Hindlimb muscle (tissue), 1 donor: ENCODE measurements at places on chromosomes 5 and 9. TPM values are rescaled to one million over a fixed set of nuclear protein-coding genes. Genes with fewer than 3 reads are reported as not detected.

Gene ST6GALNAC6
- 70.5 TPM for polyA plus RNA-seq

Gene ABCA1
- polyA plus RNA-seq, result 6.4 TPM

Gene SNCAIP
- 5.7 TPM for polyA plus RNA-seq

Gene OLFML2A
- 175 TPM for polyA plus RNA-seq

Gene CCDC192
- polyA plus RNA-seq, result 0.88 TPM

Gene NIM1K
- polyA plus RNA-seq, result 0.70 TPM

Gene TMEM215
- 1.4 TPM for polyA plus RNA-seq

Gene FAM81B
- polyA plus RNA-seq, result 10.9 TPM

Gene IL13
- polyA plus RNA-seq, result not detected

Gene ORM2
- polyA plus RNA-seq, result 0.37 TPM

Gene MACROH2A1
- 99.7 TPM for polyA plus RNA-seq

Gene TRAF1
- polyA plus RNA-seq, result 4.7 TPM

Gene PCDHGA7
- polyA plus RNA-seq, result 1.6 TPM

Gene ANKRD20A1
- not detected for polyA plus RNA-seq

Gene HK3
- 1.4 TPM for polyA plus RNA-seq

Gene RPP25L
- polyA plus RNA-seq, result 20.9 TPM

Gene PTGS1
- 4.7 TPM for polyA plus RNA-seq

Gene CTXN3
- 1.2 TPM for polyA plus RNA-seq

Gene FCN2
- polyA plus RNA-seq, result not detected

Gene WDR38
- polyA plus RNA-seq, result 0.15 TPM
